Left renal pelvis (tissue), 4 donors: ENCODE measurements at places on chromosomes 7 and 10.

DNA sequence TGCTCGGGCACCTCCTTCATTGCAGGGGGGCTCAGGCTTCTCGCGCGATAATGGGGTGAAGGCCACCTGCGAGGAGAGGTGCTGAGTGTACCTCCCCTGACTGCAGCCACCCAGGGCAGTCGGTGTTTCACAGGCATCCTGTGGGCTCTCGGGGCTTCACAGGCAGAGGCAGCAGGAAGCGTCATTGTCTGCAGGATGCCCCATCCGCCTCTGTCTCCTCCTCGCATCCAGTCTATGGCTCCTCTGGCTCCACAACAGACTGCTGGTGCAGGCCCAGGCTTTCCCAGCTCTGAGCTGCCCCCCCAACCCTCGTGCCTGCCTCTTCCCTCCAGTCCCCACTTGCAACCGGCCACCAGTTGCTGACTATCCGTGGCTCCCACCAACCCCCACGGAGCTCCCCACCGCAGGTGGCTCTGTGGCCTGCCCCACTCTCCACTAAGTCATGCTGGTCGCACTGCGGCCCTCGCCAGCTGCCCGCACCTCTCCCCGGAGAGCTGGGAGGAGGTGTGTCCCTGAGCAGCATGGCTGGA is 36.5 kb downstream of the CAMK2B start:
- no peak for DNase-seq

DNA sequence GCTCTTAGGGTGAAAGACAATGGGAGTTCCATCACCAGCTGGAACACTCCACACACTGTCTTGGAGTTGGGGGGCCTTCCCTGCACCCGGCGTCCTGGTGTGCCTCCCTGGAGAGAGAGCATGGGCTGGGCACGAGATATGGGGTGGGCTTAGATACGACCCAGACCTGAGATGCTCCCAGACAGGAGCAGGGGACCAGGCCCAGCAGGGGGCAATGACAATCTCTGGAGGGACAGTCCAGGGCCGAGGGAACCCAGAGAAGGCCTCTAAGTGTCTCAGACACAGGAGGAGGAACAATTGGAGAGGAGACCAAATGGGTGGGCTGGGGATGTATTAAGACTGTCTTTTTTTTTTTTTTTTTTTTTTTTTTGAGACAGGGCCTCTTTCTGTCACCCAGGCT is 40.0 kb downstream of the MYL10 start:
- no peak for DNase-seq

DNA sequence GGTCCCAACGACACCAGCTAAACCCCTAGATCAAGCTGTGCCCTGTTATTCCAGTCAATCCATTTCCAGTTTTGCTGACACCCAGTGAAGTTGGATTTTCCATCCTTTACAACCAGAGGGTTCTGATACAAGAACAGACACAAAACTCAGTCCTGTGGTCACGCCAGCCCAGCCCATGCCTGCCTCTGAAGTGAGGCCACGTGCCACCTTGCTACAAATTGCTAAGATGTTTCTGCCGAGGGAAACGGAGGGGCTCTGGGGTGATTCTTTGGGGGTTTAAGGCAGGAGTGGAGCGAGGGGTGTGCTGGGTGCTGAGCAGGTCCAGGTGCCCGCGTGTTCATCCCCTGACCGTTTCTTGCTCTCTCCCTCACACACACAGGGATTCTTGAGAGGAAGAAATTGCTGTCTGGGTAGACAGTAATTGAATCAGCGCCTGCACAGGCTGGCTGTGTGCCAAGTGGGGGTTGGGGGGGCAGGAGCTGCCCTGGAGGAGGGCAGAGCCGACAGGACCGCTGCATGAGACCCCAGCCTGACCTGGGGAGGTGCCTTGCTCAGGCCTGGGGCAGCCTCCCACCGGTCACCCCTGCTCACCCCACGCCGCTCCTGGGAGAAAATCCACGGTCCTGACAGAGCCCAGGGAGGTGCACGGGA is 38.1 kb downstream of the ADAP1 start:
- DNase-seq, result no peak

DNA sequence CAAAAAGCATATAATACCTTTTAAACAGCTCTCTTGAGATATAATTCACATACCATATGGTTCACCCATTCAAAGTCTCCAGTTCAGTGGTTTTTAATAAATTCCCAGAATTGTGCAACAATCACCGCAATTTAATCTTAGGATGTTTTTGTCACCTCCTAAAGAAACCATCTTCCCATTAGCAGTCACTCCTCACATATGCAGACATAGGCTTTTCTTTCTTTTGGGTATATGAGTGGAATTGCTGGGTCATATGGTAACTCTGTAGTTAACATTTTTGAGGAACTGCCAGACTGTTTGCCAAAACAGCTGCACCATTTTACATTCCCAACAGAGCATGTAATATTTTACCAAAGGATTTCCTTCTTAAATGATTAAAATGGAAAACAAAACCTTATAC is 57.0 kb downstream of the CC2D2B start:
- DNase-seq, result no peak

DNA sequence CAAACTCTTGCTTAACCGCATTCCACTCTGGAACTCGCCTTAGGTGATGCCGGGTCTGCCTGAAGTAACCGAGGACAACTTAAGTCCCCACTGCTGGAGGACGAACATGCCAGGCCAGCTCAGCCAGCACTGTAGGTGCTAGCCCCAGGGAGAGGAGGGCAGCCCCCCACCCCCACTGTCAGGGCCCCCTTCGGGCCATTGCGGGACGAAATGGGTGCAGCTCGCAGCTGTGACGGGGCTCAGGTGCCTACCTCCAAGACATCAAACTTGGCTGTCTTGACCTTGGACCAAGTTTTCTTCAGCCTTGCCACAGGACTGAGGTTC is 60.4 kb downstream of the CSGALNACT2 start:
- no peak for DNase-seq

GRCh38 chr7:73779517-73779916 is 9.4 kb upstream of the CLDN3 start:
- no peak for DNase-seq

DNA sequence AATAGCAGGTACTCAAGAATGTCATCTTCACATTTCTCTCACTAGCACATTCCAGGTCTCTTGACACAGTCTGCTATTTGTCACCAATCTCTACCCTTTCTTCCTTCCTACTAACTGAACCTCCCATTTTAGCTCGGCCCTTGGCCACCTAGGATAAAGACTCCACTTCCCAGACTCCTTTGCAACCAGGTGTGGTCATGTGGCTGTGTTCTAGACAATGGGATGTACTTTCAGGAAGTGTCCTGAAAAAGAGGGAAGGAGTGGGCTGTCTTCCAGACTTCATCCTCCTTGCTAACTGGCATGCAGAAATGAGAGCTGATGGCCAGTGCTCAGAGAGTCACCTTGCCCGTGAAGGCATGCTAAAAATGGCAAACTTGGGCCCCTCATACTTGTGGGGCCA is 139.2 kb downstream of the AMPH start:
- no peak for DNase-seq

DNA sequence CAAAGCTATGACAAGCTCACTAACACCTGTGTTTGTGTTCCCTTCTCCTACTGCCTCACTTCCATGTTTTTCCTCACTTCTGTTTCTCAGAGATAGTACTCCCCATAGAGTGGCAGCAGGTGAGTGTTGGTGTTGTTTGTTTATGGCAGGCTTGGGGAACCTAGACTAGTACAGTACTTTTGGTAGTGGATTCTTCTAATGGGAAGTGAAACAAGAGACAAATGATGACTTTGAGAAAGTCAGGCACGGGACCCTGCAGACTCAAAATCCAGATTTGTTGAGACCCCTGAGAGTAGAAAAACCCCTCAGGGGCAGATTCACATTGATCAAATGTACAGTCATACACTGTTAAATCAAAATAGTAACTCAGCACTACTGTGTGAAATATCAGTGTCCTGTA is 6.4 kb upstream of the CFAP69 start:
- no peak for DNase-seq

GRCh38 chr7:157771-158625 is 34.4 kb upstream of the FAM20C start:
- no peak for DNase-seq

DNA sequence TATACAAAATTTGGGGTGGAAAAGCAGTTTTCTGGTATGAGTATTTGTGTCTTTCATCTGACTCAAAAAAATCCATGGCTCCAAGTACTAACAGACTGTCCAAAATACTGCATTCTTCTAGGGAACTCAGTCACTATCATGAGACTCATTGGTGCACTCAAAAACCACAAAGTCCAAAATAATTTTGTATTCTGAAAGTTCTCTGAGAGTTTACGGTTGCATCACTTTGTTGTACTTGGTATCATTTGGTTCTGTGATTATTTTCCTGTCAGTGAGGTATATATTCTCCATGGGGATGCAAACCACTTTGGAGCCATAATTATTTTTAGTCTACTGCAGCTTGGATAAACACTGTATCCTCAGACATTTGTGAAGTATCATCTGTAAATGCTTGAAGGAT is 28.0 kb upstream of the CABCOCO1 start:
- no peak for DNase-seq

DNA sequence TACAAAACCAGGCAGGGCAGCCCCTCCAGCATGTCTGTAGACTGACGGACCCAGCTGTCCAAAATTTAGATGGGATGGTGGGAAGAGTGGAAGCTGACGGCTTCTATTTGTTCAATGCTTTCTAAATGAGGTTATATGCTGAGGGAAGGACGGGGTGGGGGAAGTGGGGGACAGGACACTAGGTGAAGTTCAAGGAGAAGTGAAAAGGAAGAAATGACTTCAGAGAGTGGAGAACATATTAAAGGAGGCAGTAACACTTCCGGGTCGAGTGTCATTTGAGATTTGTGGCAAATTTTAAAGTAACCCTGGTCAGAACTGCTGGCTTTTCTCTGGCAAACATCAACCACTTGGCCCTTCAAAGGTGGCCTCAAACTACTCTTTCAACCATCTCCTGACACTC is 9.4 kb downstream of the PIP4K2A start:
- DNase-seq, result no peak

DNA sequence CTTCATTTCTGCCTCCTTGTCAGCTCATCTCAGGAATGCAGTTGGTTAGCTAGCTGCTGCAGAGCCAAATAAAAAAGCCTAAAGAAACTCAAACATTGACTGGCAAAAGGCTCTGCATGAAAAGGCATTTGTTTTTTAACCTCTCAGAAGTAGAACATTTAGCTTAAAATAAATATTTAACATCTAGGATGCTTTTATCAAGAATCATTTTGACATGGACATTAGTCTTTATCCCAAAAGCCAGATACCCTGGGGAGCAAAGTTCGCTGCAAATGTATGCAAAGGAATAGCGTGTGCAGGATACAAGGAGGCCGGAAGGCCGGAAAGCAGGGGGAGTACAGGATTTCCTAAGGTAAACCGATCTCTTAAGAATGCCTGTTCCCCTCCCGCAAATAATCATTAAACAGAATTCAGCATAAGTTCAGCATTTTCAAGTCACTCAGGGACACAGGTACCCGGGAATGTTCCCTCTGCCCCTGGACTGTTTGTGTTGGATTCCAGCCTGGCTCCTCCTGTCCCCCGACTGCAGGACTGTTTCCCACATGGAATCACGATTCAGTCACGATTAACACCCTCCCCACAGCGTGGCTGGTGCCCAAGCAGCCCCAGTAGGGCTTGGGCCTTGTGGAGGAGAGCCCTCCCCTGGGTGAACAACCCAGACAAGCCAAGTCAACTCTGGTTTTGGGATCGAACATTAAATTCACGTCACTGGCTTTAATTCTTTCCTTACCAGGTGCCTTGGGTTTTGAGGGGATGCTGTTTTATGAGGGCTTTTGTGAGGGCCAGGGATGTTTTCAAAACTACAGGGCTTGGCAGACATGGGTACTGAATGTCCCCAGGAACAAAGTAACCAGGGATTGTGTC is 97.8 kb downstream of the HIPK2 start:
- DNase-seq, result no peak

- no peak for DNase-seq
These were observed 8.1 kb downstream of the DNAH11 start for GRCh38 chr7:21550821-21551531.

DNA sequence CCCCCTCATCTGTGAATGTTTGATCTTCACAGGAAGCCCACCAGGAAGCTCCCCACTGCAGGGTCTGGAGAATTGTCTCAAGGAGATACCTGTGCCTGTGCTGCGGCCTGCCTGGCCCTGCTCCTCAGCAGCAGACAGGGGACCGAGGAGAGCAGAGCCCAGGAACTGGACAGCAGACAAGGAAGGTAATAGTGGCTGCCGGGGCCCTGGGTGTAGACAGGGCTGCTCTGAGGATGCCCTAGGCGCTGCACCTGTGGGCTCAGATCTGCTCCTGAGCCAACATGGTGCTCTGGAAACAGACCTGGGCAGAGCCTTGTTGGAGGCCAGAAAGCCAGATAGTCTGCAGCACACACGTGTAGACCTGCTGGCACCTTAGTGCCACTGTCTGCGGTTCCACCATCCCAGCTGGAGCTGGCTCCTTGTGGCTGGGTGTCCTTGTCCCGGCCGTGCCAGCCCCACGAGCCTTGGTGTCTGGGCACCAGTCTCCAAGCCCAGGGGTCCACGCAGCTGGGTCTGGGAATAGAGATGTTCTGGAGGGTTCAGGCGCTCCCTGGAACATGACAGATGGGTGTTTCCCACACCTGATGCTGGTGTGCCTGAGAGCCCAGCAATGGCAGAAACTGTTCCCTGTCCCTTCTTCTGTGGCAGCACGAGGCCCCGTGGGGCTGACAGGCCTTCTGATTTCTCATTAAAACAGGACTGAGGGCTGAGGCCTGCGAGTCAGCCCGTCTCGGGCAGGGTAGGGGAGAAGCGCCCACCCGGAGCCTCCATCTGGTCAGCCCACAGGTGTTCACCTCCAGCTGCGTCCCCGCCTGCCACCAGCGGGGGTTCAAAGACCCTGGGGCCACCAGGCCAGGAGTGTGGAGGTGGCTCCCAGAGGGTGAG is 44.7 kb downstream of the ZNF467 start:
- DNase-seq, result no peak

- no peak for DNase-seq
These were observed 81.8 kb downstream of the PLCE1 start for GRCh38 chr10:94075506-94075905.

DNA sequence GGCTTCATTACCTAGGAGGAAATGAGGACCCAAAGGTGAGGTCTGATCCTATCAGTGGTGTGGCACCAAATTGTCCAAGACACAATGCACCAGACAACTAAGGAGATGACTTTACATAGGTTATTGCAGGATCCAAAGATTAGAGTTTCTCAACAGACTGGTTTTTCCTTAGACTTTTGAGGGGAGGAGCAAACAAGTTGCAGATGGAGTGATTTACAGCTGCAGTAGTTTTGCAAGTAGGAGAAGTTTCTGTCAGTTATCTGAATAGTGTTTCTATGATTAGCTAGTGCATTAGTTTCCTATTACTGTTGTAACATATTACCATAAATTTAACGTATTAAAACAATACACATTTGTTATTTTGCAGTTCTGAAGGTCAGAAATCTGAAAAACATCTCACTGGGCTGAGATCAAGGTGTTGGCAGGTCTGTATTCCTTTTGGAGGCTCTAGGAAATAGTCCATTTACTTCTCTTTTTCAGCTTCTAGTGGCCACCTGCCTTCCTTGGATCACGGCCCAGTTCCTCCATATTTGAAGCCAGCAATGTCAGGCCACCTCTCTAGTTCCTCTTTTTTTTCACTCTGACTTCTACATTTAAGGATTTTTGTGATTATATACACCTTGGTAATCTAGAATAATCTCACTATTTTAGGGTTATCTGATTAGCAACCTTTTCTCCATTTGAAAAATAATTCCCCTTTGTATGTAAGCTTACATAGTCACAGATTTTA is 994.9 kb downstream of the REEP3 start:
- no peak for DNase-seq
